Activated naive CD4-positive, alpha-beta T cell treated with anti-CD3 and anti-CD28 coated beads, Interleukin-2, amount 10 ng/mL, durations not matched to agents 7 days and 5 days (primary cell): ENCODE measurements at places on chromosomes 3 and 15.

GRCh38 chr3:156040041-156040440 is 80.3 kb upstream of the KCNAB1 start:
- no peak for DNase-seq

- DNase-seq = no peak
Measured at GRCh38 chr3:72722930-72723726, 125.1 kb downstream of the SHQ1 start.

DNA sequence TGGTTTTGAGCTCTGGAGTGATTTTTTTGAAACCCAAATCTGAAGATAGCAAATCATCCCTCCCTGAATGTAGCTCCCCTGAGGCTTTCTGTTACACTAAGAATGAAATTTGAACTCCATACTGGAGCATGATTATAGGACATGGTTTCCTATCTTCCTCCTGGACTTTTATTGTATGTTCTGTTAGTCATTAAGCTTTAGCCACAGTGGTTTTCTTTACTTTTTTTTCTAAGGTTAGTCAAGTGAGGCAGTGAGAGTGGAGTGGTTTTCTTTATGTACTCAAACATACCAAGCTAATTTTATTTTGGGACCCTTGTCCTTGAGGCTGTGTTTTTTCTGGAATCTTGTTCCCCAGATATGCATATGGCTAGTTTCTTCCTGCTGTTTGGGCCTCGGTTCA is 55.2 kb upstream of the FRMD4B start:
- no peak for DNase-seq

- DNase-seq = no peak
Measured at GRCh38 chr15:70835415-70835814, 18.5 kb downstream of the LARP6 start.

- DNase-seq = no peak
Measured at GRCh38 chr3:12465836-12466225, 18.4 kb upstream of the TSEN2 start.

DNA sequence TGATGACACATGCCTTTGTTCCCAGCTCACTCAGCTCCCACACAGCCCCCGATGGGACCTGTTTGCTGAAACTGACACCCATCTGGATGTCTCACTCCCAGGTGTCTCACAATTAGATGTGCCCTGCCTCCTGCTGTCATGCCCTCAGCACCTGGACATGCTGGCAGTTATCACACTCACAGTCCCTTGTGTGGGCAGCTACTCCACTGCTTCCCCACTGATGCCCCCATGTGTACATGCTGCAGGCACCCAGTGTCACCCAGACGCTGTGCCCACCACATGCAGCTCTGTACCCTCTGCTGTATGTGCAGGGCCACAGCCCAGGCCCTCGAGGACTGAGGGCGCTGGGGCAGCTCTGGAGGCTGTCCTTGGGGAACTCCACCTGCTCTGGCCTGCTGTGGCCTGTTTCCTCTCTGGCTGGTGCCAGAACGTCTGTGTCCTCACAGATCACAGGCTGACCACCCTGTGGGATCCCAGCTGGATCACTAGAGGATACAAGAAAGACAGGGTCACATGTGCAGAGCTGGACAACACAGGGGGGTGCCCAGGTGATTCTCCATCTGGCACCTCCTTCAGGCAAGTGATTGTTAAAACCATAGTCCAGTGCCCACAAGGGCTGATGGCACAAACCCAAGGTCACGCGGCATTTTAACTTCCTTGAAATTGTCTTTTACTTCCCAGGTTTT is 14.0 kb downstream of the C3orf22 start:
- DNase-seq = no peak

DNA sequence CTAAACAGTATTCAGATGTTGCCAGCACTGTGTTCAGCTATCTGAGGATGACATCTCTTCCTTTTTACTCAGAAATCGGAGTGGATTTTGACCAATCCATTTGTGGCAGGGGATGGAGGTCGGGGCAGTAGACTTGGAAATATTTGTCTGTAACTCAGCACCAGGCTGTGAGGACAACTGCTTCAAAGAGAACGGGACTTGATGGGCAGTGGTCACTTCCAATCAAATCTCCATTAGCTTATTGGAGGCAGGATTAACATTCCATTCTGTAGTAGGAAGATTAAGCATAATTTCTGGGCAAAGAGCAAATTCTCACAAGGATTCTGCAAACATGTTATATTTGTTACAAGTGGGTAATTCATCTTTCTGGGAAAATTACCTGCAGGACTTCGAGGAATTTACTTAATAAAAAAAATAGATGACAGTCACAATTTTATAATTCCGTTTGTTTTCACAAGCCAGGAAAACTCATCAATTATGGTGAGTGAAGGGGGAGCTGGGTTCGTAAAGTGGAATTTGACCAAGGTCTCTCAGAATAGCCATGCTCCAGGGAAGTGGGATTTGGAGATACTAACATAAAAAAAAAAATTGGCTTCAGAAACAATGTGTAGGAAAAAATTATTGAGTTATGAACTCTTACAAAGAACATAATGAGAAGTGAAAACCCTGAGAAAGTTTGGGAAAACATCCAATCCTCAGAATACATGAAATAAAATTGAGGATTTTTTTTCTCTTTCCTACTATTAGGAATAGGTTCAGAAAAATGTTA is 18.1 kb downstream of the CRABP1 start:
- DNase-seq = no peak

DNA sequence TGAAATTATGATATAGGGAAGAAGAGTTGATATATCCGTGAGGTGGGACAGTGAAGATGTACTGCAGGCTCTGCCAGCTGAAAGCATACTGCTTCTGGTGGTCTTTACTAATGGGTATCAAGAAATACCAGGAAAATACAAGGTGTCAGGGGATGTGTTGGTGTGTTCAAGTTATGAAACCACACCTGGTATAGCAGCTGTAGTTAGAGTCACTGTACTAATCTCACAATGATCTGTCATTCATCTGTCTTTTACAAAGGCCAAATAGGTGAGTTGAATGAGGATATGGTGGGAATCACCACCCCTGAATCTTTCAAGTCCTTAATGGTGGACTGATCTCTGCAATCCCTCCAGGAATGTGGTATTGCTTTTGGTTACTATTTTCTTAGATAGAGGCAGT is 152.7 kb downstream of the NFKBIZ start:
- no peak for DNase-seq

- no peak for DNase-seq
Measured at GRCh38 chr15:53534105-53534839, 225.2 kb downstream of the WDR72 start.

DNA sequence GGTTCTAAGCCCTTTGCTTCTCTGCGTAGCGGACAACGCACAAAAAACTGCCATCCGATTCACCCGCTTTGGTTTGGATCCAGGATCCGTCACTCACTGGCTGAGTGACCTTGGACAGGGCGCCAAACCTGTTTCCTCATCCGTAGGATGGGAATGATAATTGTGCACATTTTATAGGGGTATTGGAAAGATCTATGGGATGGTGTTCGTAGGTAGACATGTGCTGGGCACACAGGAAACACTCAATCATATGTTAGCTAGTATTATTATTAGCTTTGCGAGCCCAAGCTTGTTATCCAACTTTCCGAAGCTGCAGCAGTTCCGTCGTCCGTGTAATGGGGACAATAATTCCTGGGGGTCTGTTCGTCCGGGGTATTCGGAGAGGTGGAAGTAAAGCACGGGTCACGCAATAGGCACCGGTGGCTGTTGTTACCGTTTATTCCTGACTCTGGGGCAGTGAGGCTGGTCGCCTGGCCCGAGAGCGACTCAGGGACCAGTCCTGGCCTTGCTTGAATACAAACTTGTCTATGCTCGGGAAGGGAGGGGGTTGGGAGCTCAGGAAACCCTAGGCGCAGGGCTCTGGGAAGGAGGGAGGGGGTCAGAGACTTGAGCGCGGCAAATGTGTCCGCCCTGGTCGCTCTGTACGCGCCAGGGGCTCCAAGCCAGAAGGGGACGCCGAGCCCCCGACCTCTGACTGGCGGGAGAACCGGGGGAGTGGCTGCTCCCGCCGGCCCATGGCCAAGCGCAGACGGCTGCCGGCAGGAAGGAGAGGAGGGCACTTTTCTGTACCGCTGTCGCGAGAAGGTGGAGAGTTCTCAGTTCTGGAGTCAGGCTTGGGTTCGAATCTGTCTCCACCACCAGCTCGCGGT is 1.3 kb downstream of the SPSB4 start:
- DNase-seq = no peak

GRCh38 chr3:69276884-69277283 is 109.0 kb downstream of the FRMD4B start:
- no peak for DNase-seq

DNA sequence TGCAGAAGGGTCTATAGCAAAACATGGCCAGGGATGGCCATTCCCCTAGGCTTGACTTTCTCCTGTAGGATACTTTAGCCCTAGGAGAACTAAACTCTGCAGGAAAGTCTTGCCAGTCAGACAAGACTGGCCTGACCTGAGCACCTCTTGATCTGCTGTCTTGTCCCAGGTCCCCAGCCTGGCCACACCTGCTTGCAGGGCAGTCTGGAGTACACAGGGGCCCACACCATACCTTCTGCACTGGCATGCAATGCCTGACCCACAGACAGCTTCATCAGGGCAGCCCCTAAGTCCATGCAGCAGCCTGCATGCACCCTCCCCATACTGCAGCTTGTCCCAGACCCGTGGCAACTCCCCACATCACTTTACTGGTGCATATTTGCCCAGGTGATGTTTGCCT is 204.6 kb downstream of the LRRC3B start:
- DNase-seq = no peak
